ENCODE measurements at places on chromosomes 6 and 20.

DNA sequence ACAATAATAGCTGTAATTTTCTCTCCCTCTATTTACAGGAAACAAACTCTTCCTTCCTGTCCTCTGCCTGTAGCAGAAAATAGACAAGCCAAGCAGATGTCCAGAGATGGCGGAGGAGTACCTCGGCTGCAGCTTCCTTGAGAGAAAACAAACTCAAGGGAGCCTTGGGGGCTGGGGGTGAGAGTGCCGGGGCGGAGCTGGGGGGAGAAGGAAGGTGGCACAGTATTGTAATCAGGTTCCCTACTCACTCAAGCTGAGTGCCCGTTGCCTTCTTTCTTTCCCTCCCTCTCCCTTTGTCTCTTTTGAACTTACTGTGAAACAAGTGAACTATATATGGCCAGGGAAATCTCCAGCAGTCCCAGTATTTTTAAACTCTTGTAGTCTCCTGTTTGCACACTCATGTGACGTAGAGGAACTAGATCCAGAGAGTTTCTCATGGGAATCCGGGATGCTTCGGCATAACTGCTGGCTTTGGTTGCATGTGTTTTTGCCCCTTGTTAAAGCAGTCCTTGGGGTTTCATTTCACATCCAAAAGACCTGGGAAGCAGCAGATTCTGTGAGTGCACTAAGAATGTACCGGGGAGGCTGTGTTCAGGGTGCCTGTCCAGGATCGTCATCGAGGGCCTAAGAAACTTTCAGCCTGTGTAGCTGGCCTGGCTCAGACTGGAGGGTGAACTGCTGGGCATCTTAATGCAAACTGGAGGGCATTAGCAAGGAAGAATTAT is 44.6 kb upstream of the HDDC2 start:
- peak overlapping the region; percentile 96 for H3K27ac ChIP-seq
- H3K27me3 ChIP-seq: no peaks in the 10 kb centered on the region
- H3K4me1 ChIP-seq: no peaks in the 10 kb centered on the region
- H3K4me3 ChIP-seq: no peak overlapping the region

GRCh38 chr6:42339991-42340401 is 111.7 kb downstream of the TRERF1 start:
- H3K27ac ChIP-seq: peak overlapping the region; percentile 83
- no peaks in the 10 kb centered on the region for H3K36me3 ChIP-seq
- no peaks in the 10 kb centered on the region for H3K27me3 ChIP-seq
- no peak for DNase-seq

GRCh38 chr20:20092827-20093226 is 40.5 kb downstream of the CFAP61 start:
- peaks cover 23% of the 10 kb centered on the region for H3K27me3 ChIP-seq
- no peak overlapping the region for H3K4me3 ChIP-seq
- H3K36me3 ChIP-seq: no peaks in the 10 kb centered on the region
- DNase-seq: no peak
- no peaks in the 10 kb centered on the region for H3K4me1 ChIP-seq
- no peak overlapping the region for H3K27ac ChIP-seq

DNA sequence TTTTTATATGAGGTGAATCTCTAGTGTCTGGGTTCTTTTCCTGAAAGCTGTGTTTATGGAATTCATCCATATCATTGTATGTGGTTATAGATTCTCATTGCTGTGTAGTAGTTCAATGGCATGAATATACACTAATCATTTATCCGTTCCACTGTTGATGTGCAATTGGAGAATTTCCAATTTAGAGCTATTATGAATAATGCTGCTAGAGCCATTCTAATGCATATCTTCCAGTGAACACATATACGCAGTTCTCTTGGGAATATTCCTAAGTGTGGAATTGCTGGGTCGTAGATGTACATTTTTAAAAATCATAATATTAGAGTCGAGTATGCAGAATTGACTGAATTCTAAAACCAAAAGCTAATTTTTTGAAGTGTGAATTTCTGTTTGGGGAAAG is 327.5 kb upstream of the JAG1 start:
- no peaks in the 10 kb centered on the region for H3K27me3 ChIP-seq
- no peaks in the 10 kb centered on the region for H3K36me3 ChIP-seq
- no peaks in the 10 kb centered on the region for H3K4me1 ChIP-seq
- no peak overlapping the region for H3K27ac ChIP-seq
- no peak overlapping the region for H3K4me3 ChIP-seq

DNA sequence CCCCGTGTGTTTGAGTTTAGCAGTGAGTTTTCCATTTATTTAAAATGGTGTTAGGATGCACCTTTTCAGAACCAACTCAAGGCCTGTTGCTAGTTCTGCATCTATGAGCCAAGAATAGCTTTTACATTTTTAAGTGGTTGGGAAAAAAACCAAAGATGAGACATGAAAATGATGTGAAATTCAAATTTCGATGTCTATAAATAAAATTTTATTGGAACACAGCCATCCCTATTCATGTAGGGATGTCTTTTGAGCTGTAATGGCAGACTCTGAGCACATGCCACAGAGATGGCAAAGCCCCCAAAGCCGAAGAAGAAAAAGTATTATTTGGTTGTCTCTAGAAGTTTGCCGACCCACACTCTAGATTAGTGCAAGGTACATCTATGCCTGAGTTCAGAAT is 5.0 kb upstream of the NEDD9 start:
- H3K4me1 ChIP-seq: peaks cover 41% of the 10 kb centered on the region
- no peaks in the 10 kb centered on the region for H3K27me3 ChIP-seq
- H3K4me3 ChIP-seq: no peak overlapping the region
- H3K27ac ChIP-seq: peak overlapping the region; percentile 93
- H3K36me3 ChIP-seq: peaks cover 11% of the 10 kb centered on the region

All from naive B cell (primary cell).